ENCODE measurements at places on chromosomes 16 and 17.

DNA sequence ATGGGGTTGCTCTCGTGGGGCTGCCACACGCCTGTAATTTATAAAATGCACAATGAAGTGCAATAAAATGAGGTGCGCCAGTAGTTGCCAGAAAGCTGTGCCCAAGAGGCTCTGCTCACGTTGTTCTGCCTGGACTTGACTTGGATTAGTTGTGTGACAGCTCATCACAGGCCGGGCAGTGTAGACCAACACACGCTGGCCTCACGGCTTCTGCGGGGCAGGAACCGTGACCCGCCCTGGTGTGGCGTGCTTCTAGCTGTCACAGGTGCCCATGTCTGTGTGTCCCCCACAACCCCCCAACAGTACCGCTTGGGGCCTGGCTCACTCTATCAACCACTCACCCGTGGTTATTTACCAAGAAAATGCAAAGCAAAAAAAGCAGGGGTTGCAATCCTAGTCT lies 112.2 kb upstream of the ZNF750 start:
- DNase-seq, result no peak

DNA sequence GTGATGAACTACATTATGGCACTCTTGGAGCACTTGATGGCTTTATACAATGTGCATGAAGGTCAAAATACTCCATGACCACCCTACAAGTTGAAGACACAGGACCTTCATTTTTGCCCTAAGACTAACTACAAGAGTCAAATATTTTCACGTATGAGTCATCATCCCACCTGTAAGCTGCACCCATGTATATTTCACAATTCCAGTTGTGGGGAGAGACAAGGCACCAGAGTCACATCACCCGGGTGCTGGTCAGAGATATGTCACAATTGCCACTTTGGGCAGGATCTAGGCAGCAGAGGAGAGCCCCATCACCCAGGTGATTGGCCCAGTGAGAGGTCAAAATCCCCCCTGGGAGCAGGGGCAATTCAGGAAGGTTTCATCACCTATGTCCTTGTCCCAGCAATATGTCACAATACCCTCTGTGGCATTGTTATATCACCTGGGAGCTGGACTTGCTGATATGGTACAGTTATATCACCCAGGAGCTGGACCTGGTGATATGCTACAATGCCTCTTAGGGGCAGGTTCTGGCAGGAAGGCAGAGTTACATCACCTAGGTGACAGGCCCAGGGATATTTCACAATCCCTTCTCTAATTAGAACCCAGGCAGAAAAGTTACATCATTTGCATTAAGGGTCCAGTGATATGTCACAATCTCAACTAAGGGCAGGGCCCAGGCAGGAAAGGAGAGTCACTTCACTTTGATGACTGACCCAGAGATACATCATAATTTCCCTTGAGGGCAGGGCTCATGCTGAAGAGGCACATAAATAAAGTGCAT lies 1839.2 kb downstream of the TP53TG3F start:
- DNase-seq, result no peak

DNA sequence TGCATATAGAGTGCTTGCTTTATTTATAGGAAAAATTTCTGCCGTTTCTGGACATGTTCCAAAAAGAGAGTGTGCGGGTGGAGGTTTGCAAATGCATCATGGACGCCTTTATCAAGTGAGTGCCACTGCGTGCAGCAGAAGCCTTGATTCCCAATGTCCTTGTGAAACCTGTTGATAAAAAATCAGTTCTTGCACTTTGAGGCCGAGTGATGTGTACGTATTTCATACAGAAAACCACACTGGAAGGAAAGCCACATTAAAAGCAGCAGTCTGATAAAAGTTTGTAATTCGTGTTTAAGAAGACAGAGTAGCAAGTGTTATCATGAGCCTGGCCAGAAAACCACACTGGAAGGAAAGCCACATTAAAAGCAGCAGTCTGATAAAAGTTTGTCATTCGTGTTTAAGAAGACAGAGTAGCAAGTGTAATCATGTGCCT lies 78.0 kb downstream of the KNOP1 start:
- no peak for DNase-seq

- no peak for DNase-seq
Observed at GRCh38 chr17:80422981-80423380, 8.0 kb downstream of the ENDOV start.

- DNase-seq, result no peak
Observed at GRCh38 chr16:84647828-84648594, at the start of gene KLHL36. Gene KLHL36, plus strand, starts transcription at chr16:84648511. Its CDS starts 2,357 bp downstream, at chr16:84650868.

GRCh38 chr16:873889-874288 lies 73.4 kb upstream of the GNG13 start:
- no peak for DNase-seq

GRCh38 chr16:86044241-86044671 lies 145.3 kb downstream of the IRF8 start:
- no peak for DNase-seq

DNA sequence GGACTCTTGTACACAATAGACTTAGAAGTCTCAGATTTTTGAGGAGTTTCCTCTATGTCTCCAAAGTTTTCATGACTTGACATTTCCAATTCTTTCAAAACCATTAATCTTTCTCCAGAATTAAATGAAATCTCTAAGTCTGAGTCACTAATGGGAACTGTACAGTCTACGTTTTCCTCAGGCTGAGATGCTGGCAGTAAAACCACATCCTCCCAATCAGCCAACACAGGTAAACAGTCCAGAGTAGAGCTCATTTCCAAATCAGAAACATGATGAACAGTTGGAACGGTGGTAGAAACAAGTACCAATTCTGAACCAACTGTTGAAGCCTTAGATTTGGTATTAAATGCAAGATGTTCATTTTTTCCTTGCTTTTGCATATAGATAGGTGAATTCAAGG lies 7.9 kb downstream of the ERI2 start:
- no peak for DNase-seq

DNA sequence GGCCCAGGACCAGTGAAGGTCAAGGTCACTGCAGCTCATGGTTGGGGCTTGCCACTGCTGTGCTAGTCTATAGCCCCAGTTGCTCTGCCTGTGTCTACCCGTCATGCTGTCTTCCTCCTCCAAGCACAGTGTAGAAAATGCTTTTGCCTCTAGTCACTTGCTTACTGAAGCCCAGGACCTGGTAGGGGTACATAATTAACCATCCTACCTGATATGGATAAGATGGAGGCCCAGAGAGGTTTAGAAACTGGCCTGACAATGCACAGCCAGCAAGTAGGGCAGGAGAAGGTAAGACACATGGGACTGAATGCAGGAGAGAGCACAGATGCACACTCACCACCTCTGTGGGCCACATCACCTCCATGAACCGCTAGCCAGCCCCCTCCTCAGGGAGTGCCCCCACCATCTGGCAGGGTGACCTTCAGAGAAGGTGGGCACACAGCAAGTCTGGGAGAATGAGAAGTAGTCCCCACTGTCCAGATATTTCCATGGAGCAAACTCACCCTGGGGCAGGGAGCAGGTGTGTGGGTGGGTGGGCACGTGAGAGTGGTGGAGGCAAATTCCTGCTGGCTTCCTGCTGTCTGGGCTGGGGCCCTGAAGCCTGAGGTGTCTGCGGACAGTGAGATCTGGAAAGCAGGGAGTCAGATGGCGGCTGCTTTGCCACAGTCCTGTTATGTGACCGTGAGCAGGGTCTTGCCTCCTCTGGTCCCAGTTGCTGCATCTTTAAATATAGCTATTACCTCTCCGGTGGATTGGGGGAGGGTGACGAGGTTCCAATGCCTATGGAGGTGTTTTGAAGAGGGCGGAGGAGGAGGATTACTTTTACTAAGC lies 1.0 kb downstream of the CX3CL1 start:
- DNase-seq, result no peak

DNA sequence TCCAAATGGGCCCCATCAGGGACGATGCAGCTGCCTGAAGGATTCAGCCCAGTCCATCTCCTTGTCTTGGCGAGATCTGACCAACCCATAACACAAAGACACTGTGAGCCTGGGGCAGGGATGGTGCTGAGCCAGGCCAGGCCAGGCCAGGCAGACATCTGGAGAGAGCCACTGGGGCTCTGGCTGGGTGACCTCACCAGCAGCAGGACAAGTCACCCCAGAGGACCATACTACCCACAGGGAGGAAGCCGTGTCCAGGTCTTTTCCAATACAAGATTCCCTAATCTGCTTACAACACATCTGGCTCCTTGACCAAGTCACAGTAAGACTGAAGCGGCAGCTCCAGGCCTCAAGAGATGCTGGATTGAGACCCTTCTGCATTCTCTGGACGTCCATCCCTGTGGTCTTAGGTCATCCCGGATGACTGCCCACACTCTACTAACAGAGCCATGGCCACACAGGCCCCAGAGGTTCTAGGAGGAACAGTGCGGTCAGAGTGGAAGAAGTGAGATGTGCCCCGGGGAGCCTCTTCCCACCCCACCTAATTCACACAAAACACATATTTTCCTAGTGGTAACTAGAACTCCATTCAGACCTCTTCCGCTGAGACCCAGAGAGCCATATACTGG lies 81.8 kb upstream of the RCVRN start:
- DNase-seq, result no peak

DNA sequence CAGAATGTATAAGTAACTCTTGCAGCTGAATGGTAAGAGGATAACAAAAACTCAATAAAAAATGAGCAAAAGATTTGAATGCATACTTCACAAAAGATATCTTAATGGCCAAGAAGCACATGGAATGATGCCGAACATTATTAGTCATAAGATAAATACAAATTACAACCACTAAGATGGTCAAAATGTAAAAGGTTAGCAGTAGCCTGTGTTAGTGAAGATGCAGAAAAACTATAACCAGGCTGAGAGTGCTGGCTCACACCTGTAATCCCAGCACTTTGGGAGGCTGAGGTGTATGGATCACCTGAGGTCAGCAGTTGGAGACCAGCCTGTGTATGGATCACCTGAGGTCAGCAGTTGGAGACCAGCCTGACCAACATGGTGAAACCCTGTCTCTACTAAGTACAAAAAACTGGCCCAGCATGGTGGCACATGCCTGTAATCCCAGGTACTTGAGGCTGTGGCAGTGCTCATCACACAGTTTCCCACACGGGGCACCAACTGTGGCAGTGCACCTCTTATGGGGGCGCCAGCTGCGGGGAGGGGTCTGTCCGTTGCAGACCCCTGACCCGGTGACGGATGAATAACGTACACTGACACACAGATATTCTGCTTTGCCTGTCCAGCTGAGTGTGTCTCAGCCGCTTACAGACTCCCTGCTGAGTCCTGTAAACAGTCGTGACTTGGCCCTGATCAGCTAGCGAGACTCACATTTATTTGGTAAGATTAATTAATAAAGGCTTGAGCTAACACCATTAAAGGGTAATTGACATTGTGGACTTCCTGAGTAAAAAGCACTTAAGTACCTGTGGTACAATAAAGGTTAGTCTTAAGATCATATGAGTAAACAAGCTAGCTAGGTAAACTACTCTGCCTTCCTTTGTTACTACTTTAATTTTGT lies 45.7 kb upstream of the FAM20A start:
- DNase-seq, result no peak
